ENCODE measurements at places on chromosomes 7 and 10.

GRCh38 chr7:5598261-5598761, 174.7 kb upstream of the TNRC18 start:
- no peak for DNase-seq

- DNase-seq, result peak; percentile 12
Measured at GRCh38 chr10:21993360-21994001, 10.0 kb downstream of the DNAJC1 start.

DNA sequence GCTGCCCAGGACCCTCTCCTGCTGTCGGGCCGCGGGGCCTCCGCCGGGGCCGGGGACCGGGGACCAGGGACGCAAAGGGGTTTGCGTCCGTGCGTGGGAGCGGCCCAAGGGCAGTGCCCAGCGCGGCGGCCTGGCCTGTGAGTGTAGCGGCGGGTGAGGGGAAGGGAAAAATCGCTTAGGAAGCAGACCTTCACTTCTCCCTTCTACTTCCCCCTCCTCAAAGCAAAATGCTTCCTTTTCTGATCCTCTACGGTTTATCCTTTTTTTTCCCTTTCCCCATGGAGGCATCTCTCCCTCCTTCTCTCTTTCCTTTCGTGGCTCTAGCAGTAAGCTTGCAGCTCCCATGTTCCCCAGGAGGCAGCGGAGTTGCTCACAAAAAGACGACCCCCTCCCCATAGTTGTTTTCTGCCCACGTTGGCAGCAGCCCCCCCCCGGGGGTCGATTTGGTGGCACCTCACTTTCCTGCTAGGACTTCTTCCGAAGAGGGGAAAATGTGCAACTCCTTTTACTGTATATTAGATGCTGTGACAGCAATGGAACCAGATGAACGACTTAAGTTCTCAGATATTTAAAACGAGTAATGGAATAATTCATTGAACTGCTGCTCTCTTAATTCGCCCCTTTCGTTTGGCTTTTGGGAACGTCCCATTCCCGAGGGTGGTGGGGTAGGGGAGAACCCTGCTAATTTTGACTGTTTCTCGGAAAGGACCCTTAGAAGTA, 724 bp downstream of the CAPZA2 start:
- peak; percentile 53 for DNase-seq

GRCh38 chr7:74542558-74543117, 88.9 kb downstream of the GTF2IRD1 start:
- no peak for DNase-seq

DNA sequence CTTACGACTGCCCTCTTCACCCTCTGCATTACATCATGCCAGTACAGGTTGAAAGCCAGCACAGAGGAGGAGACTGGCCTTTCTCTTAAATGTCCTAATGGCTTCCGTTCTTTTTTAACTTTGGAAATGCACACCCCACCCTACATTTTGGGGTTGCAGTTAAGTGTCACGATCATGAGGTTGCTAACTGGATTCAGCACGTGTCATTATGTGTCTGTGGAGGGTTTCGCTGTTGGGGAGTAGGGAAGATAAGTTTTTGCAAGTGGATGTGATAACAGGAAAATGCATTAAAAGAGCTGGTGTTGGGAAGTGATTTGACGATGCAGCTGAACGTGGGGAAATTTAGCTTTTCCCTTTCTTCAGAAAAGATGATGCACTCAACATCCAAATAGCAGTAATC, 135.9 kb downstream of the LRRC4 start:
- no peak for DNase-seq

DNA sequence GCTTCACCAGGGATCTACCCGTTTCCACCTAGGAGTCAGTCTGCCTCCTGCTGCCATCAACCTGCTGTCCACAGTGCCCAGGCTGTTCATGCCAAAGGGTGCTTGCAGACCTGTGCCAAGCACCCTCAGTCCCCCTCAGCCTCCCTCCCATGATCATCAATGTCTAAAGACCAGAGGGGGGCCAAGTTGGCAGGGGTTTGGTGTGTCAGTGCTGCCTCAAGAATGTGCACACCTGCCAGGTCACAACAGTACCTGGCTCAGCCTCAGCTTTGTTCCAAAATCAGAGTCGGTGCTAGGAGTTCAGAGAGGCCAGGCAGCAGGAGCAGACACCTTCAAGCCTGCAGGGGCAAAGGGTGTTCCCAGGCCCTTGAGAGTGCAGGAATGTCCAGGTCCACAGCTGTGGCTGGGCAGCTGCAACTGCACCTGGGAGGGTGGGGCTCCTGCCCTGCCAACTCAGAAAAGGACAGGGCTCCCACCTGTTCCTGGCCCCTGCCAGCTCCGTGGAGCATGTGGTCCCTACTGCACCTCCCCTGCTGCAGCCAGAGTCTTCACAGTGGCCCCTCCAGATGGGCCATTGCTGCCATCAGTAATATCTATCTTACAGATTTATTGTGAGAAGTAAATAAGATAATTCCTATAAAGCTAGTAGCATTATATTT, 219.5 kb downstream of the POLR1F start:
- DNase-seq, result no peak

DNA sequence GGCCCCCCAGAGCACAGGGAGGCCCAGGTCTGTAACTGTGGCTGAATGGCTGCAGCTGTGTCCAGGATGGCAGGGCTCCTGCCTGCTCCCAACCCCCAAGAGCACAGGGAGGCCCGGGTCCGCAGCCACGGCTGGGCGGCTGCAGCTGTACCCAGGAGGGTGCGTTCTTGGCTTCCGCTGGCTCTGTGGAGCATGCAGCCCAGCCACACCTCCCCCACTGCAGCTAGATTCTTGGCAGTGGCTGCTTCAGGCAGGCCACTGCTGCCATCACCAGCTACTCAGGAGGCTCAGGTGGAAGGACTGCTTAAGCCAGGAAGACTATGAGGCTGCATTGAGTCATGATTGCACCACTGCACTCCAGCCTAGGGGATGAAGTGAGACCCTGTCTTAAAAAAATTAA, 27.9 kb downstream of the C7orf25 start:
- no peak for DNase-seq

- no peak for DNase-seq
Measured at GRCh38 chr7:154741131-154741530, 261.8 kb downstream of the PAXIP1 start.

DNA sequence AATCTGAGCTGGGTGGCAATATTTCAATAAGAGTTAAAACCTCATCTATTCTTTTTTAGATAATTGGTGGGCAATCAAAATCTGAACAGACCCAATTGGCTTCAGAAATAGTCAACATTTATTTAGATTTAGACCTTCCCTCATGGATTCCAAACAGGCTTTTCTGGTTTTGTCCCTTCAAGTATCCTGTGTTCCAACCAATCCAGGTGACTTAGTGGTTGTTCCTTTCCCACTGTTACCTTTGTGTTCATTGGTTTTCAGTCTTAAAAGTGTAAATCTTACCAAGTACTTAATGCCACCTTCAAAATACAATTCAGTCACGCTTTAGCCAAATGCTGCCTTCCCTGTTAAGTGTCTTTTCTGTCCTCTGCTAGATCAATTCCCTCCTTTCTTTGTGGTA, 85.9 kb downstream of the AHR start:
- DNase-seq, result no peak

GRCh38 chr7:93165447-93165846, 17.3 kb upstream of the SAMD9L start:
- no peak for DNase-seq
